Myometrial cell (primary cell): ENCODE measurements at places on chromosomes 6 and 20. TPM values are rescaled to one million over a fixed set of nuclear protein-coding genes. Genes with fewer than 3 reads are reported as not detected.

Gene UTRN
- total RNA-seq, result 49.0 and 83.5 TPM in 2 replicates

Gene BMP5
- not detected in 2 replicates for total RNA-seq

Gene MBOAT1
- 11.0 and 12.7 TPM in 2 replicates for total RNA-seq

Gene RAET1L
- not detected in 2 replicates for total RNA-seq

Gene ADAM33
- 19.6 and 22.2 TPM in 2 replicates for total RNA-seq

Gene C20orf96
- 0.53 and 1.7 TPM in 2 replicates for total RNA-seq

Gene DCDC2
- total RNA-seq, result 3.2 and 5.3 TPM in 2 replicates

Gene MROH8
- total RNA-seq, result under 0.01 and 0.89 TPM in 2 replicates

Gene ATP6V1G2
- total RNA-seq, result 0.18 and 0.58 TPM in 2 replicates

Gene IYD
- total RNA-seq, result not detected in 2 replicates

Gene RNF182
- 3.9 and 4.3 TPM in 2 replicates for total RNA-seq

Gene GSTA5
- not detected in 2 replicates for total RNA-seq

Gene SEL1L2
- total RNA-seq, result not detected in 2 replicates

Gene PKHD1
- not detected in 2 replicates for total RNA-seq

Gene EMILIN3
- total RNA-seq, result under 0.01 TPM in 2 replicates

Gene TAPBP
- total RNA-seq, result 100 and 104 TPM in 2 replicates

Gene F13A1
- total RNA-seq, result not detected in 2 replicates

Gene TMC2
- not detected in 2 replicates for total RNA-seq

Gene BLOC1S5
- 13.3 and 15.8 TPM in 2 replicates for total RNA-seq

Gene NRSN1
- total RNA-seq, result not detected in 2 replicates

Gene SH3BGRL2
- total RNA-seq, result 8.3 and 8.6 TPM in 2 replicates

Gene ZBTB46
- 21.1 and 34.3 TPM in 2 replicates for total RNA-seq

Gene SIGLEC1
- not detected in 2 replicates for total RNA-seq

Gene COL19A1
- total RNA-seq, result not detected in 2 replicates

Gene PRKN
- 0.18 TPM in 1 of 2 replicates, not detected in the other for total RNA-seq

Gene C6orf163
- 0.35 TPM in 1 of 2 replicates, not detected in the other for total RNA-seq

Gene MTO1
- total RNA-seq, result 31.5 and 38.1 TPM in 2 replicates
